ENCODE measurements at places on chromosomes 7 and 10. TPM values are rescaled to one million over a fixed set of nuclear protein-coding genes. Genes with fewer than 3 reads are reported as not detected.

DNA sequence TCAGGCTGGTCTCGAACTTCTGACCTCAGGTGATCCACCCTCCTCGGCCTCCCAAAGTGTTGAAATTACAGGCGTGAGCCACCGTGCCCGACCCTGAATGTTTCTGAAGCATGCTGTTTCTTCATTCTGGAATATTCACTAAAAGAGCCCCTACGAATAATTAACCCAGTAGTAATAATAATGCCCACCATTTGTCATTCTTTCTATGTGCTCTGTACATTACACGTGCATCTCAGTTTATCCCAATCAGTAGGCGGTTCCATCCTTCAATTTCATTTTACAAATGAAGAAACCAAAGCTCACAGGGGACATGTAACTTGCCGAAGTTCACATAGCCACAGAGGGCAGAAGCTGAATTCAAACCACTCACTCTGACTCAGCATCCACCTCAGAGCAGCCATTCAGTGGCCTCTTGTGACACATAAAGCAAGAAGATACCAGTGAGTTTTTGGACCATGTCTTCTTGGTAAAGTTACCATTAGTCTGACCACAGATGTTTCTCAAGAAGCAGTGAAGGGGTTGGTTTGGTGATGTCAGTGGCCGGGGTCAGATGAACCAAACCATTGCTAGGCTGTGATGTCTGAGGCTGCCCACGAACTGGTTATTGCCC is 71.9 kb upstream of the DUSP5 start:
- no peaks in the 10 kb centered on the region for H3K27me3 ChIP-seq
- no peaks in the 10 kb centered on the region for H3K36me3 ChIP-seq

DNA sequence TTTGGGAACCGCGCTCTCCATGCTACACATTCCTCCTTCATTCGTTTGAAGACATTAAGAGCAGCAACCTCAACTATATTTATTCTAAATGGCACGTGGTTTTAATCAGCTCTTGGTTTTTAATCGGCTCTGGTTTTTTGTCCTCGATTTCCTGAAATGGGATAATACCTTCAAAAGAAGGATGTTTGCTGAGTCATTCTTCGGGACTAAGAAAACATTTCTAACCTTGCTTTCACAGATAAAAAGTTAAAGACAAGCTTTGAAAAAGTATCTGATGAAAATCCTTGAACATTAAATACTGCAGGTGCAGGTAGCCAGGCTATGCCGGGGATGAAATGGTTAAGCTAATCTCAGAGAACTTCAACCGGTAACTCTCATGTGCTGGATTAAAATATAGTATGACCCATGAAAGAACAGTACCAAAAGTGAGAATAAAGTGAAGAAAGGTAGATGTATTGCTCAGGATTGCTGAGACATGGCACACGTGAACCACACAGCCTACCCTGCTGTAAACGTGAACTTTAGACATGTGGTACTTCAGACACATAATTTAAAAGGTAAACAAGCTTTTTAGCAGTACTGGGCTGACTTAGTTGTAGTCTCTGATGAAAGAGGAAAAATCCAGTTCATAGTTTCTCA is 89.1 kb downstream of the PTPRN2 start:
- no peaks in the 10 kb centered on the region for H3K36me3 ChIP-seq
- no peak overlapping the region for H3K4me3 ChIP-seq
- H3K4me1 ChIP-seq, result no peaks in the 10 kb centered on the region
- no peaks in the 10 kb centered on the region for H3K27me3 ChIP-seq

The ATP5MK gene
- total RNA-seq, result 476 TPM

The SLC13A4 gene
- not detected for total RNA-seq

DNA sequence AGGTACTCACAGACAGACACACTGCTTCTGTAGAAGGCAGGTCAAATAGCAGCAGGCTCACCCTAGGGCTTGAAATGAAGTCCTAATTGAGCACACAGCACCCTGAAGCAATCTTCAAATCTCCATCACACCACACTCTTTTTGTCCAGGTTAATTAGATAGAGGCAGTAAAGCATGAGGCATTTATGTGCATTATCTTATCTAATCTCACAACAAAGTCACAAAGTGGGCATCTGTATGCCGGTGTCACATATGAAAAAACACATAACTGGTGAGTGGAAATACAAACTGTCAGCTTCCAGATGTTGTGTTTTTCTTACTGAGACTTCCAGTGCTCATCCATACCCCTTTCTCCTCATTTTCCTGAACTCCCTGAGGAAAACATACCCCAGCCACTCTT is 63.8 kb upstream of the NRBF2 start:
- no peaks in the 10 kb centered on the region for H3K36me3 ChIP-seq
- no peak for DNase-seq
- H3K27me3 ChIP-seq, result peaks cover 3% of the 10 kb centered on the region
- H3K4me1 ChIP-seq, result peaks cover 46% of the 10 kb centered on the region
- H3K27ac ChIP-seq, result no peak overlapping the region

All from activated T-helper 2 cell treated with anti-CD3 and anti-CD28 coated beads, Interferon-gamma antibody, Interleukin-2, Interleukin-4, amounts not matched to agents 10 μg/mL and 5 μg/mL and 100 μg/mL, durations not matched to agents 14 hours and 24 hours and 36 hours (primary cell).